ENCODE measurements at places on chromosomes 2 and 18.

DNA sequence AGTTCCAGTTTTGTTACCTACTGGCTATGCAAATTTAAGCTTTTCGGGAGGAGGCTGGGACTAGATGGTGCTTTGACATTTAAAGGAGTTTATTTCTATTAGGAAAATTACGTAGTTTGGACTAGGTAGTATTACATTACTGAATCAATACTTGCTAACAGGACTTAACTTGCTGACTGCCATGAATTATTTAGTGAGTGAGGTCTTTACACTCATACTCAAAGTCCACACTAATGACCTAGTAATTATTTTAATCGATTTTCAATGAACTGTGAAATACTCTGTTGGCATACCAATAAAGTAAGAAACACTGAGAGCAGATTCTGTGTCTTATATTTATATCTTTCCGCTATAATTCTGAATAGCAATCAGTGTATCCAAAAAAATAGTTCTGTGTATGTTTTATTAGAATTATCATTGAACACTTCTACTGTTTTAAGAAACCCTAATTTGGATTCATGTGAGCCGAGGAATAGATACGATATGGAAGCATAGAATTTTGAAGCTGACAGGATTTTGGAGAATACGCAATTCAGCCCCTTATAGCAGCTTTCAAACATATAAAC is 55.0 kb downstream of the CHST9 start:
- no peak for DNase-seq

DNA sequence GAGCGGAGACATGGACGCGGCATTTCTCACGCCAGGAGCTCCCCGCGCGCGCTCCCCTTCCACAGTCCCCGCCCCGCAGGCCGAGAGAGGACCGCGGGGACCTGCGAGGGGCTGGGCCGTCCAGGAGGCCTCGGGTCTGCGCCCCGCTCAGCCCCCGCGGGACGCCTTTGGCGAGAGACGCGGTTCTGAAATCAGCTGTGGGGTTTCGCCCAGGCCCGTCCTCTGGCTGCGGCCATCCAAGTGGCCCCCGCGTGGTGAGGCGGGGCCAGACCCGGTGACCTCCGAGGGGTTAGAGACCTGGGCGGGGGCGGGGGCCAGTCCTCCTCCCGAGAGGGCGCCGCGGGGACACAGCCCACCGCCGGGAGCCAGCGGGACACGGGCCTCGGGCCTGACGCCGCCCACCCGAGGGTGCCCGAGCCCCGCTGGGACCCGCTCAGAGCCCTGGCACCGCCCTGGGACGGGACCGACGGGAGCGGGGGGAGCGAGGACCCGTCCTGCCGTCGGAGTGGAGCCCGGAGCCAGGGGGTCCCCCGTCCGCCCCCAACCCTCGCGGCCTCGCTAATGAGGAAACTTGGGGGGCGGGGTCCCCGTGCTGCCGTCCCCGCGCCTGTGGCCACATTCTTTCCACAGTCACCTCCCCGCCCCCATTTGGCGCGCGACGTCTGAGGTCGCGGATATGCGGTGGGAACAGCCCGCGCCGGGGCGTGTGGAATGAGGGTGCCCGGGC is 6.1 kb upstream of the SALL3 start:
- DNase-seq: no peak

- no peak for DNase-seq
Measured at GRCh38 chr2:235324324-235324723, 169.5 kb upstream of the AGAP1 start.

DNA sequence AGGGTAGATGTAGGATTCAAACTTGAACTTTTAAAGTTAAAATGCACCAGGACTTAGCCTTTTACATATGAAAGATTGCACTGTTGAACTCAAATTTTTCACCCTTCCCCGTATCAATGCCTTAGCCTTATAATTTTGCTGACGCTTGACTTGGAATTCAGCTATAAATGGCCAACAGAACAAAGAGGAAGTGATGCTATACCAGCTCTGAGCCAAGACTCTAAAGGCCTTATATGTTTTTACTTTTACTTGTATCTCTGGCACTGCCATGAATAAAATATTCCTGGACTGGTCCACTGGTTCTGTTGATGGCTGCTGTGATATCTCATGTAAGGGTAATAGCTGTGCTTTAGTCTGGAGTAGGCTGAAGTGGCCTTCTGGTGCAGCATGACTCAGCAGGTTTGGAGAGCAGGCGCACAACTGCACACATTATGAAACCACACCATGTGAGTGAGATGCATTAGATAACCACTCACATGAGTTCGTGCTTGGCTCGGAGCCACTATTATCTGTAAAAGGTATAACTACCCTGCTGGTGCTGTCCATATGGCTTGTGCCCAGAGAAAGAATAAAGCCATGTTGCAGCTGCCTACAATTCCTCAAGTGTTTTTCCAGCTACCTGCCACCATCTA is 8.4 kb upstream of the IER3IP1 start:
- DNase-seq: peak; percentile 81

GRCh38 chr18:48106976-48107781 is 176.7 kb upstream of the SMAD2 start:
- DNase-seq: no peak

DNA sequence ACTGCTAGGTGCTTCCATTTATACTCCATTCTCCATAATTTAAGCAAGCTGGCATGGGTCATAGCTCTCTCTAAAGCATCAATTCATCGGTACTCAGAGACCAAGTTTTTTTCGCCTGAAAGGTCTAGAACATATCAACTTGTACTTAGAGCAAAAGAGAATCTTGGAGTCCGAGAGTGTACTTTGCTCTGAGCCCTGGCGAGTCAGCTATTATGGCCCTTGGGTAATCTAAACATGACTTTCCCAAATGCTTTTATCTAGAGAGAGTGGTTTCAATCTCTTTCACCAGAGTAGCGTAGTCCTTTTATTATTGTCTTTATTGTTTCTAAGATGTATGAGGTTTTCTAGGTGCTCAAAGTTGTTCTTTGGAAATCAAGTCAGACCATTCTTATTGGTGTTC is 34.4 kb downstream of the MAIP1 start:
- DNase-seq: no peak

GRCh38 chr2:156445296-156446220 is 9.4 kb downstream of the GPD2 start:
- no peak for DNase-seq

DNA sequence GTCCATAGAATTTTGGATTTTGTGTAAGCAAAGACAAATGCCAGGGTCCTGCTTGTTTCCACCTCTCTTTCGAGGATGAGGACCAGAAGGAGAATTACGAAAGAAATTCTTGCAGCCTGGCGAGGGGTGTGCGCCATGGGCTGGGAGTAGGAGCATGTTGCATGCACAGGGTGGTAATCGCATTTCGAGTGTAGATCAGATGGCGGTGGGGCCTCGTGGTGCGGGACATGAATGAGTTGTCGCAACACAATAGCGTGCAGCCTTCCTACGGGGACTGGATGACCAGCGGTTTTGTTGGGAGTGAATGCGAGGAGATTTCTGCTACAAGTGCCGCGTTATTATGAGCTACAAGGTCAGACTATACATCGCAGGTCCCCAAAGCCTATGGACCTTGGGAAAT is 4.2 kb upstream of the EN1 start:
- no peak for DNase-seq

DNA sequence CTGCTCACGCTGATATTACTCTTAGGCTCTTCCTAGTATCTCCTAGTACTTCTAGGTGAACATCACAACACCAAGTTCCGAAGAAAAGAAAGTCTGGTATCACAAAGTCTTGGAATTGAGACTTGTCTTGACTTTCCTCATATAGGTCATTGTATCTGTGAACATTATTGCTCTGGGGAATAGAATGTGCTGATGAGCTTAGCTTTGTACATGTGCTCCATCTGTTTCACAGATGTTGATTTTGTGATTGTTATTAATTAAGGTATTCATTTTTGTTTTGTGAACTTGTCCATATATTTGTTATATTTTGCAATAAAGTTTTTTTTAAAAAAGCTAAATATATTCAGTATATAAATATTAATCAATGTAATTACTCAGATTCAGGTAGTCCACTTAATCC is 111.7 kb downstream of the BABAM2 start:
- DNase-seq: peak; percentile 75

DNA sequence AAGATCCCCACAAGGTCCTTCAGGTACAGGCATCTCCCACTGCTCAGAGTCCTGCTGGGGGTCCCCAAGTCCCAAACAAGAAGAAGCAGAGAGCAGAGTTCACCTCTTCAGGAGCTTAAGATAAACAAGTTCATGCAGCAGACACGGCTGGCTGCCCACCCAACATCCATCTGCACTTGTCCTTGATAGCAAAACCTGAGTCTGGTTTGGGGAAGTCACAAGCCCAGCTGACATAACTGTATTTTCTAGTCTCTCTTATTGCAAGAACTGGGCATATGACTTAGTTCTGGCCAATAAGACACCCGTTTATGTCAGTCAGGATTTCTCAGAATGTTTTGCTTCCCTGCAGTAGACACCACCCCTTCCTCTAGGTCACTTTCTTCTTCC is 31.8 kb downstream of the AFF3 start:
- DNase-seq: no peak

DNA sequence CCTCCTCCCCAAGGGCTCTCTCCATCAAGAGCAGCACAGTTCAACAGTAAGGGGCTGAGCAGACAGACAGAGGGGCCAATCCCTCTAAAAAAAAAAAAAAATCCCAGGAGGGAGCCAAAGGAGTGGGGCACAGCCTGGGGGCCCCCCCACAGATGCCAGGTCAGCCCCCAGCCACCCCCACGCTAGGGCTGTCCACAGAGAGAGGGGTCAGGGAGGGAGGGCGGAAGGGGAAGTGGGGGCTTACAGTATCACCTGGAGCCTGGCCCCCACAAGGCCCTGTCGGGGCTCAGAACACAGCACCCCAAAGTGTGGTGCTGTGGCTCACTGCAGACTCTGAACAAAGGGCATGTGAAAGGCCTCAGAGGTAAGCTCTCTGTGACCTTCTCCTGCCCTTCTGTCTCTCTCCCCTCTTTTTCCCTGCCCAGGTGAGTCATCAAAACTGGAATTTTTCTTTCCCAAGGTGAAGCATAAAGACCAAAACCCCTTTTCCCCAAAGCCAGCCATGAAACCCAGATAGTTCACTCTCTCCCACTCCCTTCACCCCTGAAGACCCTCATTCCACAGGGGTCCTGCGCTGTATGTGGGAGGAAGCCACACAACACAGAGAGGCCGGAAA is 13.9 kb downstream of the BIN1 start:
- DNase-seq: no peak

DNA sequence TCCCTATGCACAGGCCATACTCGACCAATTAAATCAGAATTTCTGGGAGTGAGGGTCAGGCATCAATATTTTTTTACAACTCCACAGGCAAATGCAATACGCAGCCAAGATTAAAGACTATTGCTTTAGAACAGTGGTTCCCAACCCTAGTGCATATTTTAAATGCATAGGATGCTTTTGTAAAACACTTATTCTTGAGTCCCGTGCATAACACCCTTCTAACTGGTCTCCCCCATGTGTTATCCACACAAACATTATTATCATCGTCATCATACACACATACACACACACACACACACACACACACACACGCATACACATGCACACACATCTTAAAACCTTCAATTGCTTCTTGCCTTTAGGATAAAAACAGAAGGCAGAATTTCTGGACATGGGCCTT is 145.0 kb upstream of the PELI1 start:
- no peak for DNase-seq

GRCh38 chr2:28348149-28348567 is 44.5 kb upstream of the FOSL2 start:
- DNase-seq: no peak

- peak; percentile 69 for DNase-seq
Measured at GRCh38 chr2:100194951-100195350, 52.6 kb upstream of the AFF3 start.

- no peak for DNase-seq
Measured at GRCh38 chr2:159265171-159265576, 21.3 kb downstream of the WDSUB1 start.

GRCh38 chr2:188984065-188984491 is 9.9 kb downstream of the COL3A1 start:
- no peak for DNase-seq

DNA sequence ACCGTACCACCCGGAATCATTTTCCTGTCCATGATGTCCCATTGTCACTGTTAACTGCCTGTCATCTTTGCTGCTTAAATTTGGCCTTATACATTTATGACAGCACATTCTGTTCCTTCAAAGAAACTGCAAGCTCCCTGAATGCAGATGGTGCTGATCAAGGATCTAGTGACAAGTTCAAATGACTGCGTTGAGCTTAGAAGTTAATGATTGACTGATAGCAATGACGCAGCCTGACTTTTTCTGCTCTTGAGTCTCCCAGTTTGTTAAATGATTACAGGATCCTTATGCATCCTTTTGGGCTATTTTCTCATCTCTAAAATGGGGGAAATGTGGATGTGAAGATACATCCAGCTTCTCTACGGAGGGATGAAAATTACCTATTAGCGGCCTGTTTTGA is 159.0 kb downstream of the DCC start:
- no peak for DNase-seq

GRCh38 chr2:219680958-219681693 is 53.7 kb downstream of the SLC4A3 start:
- DNase-seq: no peak

- no peak for DNase-seq
Measured at GRCh38 chr2:150466741-150467620, 20.5 kb downstream of the RND3 start.

DNA sequence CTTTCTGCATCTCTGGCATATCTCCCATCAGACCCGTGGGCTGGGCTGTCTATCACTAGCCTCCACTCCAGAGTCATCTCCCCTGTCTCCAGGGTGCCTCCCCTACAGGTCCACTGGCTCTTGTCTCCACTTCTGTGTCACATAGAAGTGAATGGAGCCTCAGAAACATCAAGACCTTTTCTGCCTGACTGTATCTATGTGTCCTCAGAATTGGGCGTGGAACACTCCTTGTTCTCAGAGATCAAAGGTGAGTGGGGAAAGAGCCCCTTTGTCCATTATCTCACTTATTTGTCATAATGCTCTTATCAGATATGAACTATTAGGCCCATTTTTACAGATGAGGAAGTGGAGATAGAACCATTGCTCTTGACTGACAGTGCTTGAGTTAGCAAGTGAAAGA is 211.0 kb downstream of the CYRIA start:
- no peak for DNase-seq

DNA sequence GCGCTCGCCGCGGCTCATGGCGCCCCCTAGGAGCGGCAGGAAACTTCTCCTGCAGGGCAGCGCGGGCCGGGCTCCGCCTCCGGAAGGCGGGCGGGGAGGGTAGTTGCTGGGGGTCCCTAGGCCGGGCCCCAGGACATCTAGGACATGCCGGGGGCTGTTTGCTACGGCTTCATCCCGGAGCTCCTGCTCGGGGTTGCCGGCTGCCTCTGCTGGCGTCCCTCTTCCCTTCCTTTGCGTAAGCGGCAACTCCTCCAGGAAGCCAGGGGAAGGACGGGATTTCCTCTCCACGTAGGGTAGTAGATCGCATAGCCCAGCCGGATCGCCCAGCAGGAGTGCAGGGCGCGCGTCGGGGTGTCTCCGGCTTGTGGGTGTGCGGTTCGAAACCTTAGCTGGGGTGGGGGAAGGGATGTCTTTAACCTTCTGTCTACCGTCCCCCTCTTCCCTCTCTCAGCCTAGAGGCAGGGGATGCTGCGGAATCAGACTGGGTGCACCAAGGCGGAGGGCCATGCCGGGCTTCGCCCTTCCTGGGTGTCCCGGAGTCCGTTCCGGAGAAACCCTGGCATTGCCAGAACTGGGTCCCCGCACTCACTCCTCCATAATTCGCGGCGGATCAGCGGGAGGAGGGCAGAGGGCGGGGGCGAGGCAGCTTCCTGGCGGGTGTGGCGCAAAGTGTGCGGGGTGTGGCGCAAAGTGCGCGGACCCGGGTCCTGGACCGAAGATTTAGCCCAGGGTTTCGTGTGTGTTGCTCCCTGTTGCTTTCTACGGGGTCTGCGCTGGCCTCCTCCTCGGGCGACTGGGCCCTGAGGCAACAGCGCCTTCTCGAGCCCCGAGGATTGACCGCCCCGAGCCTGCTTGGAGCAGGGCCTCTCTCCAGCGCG is 12.2 kb upstream of the SKOR2 start:
- DNase-seq: no peak

- DNase-seq: no peak
Measured at GRCh38 chr18:62386601-62387000, 61.5 kb downstream of the TNFRSF11A start.
